CD4-positive, alpha-beta T cell (primary cell): ENCODE measurements at places on chromosomes 16 and 17.

DNA sequence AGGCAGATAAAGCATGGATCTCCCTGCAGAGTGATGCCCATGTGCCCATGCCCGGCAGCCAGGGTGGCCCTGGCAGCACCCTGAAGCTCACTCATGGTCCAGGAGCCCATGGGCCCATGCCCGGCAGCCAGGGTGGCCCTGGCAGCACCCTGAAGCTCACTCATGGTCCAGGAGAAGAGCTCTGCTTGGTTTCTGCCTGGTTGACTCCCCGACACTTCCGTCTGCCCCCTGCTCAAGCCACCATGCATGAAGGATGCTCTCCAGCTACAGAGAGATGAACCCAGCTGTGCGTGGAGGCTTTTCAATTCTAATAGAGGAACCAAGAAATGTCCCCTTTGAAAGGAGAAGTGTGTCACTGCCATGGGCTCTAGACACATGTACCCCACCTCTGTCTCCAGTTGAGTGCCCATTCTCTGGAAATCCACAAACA, 8.7 kb downstream of the CCL17 start:
- DNase-seq = no peak

DNA sequence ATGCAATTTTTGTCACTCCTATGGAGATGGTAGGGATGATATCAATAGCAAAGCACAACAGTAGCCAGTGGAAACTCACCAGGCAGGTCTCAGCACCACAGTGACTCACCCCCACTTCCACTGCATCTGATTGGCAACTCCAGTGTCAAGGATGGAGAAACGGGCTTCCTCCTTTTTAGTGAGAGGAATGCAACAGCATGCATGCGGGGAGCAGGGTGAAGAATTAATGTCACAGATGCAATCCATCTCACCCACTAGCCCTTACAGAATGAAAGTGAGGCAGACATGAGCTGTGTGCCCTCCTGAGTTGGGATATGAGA, 467.0 kb upstream of the C16orf82 start:
- no peak for DNase-seq

GRCh38 chr17:75487351-75488070, 27.8 kb downstream of the CASKIN2 start:
- peak; percentile 44 for DNase-seq

DNA sequence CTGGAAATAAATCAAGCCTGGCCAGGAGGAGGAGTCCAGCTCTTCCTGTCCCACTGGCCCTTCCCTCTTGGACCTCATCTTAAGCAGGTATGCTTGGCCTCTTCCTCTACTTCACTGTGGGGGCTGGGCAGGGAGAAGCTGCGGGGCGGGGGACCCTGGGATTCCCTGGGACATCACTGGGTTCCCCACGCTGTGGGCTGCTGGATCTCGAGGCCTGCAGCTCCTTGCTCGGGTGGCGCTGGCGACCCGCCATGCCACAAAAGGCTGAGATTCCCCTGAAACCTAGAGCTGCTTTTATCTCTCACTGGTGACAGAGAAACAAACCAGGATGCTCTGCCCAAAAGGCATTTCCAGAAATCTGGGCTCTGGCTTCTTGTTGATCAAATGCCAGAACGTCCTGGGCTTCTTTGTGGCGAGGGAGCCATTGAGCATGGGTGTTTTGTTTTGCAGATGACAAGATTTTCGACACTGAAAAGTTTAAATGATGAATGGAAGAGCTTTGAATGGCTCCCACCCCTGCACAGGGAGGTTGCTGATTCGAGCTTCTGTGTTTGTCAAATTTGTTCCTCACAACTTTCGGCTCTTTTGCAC, 8.6 kb upstream of the PGS1 start:
- no peak for DNase-seq

GRCh38 chr16:27366687-27367460, 35.1 kb upstream of the IL21R start:
- DNase-seq = no peak

DNA sequence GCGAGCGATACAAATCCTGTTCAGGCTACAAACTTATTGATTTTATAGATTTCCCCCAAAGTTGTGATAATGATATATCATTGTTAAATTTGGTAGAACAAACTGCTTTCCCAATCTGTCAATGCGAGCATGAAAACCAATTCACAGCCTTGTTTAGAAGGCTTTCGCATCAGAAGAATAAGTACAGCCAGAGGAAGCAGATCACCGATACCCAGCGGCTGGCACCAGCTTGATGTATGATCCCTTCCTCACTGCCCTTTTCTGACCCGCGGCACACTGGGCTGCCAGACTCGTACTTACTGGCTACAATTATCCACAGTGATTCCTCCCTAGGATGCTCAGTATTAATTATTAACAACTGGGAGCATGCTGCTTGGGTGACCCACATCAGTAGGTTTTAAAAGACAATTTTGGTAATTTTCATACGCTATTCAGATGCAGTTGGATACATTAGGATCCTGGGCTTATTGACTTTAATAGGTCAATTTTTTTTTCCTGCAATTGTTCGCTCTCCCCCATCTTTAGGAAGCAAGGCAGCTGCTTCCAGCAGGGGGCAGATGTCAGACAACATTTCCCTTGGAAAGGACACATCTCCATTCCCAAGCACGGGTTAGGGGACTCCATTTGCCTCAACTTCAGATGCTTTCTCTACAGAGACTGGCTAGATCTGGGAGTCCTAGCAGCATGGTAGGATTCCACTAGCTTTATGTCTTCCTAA, 582.7 kb upstream of the PSMD7 start:
- DNase-seq = no peak

- no peak for DNase-seq
Measured at GRCh38 chr17:79681628-79682261, 49.0 kb upstream of the ENPP7 start.

DNA sequence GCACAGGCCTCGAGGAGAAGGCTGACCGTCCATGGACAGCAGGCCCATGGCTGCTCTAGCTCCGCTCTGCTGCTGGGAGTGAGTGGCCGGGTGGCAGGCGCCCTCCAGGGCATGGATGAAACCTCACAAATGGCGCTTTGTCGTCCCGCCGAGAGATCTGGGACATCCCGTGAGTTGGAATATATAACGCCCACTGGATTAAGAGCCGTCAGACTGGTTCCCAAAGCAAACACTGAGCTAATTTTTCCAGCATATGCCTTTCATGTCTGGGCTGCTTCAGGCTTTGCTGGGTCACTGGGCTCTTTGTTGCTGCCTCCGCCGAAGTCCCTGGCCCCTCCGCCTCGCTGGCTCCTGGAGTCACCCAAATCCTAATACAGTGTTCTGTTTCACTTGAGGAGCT, 266.3 kb downstream of the FOXL1 start:
- DNase-seq = no peak

GRCh38 chr16:25419153-25419552, 161.5 kb upstream of the ZKSCAN2 start:
- DNase-seq = no peak

DNA sequence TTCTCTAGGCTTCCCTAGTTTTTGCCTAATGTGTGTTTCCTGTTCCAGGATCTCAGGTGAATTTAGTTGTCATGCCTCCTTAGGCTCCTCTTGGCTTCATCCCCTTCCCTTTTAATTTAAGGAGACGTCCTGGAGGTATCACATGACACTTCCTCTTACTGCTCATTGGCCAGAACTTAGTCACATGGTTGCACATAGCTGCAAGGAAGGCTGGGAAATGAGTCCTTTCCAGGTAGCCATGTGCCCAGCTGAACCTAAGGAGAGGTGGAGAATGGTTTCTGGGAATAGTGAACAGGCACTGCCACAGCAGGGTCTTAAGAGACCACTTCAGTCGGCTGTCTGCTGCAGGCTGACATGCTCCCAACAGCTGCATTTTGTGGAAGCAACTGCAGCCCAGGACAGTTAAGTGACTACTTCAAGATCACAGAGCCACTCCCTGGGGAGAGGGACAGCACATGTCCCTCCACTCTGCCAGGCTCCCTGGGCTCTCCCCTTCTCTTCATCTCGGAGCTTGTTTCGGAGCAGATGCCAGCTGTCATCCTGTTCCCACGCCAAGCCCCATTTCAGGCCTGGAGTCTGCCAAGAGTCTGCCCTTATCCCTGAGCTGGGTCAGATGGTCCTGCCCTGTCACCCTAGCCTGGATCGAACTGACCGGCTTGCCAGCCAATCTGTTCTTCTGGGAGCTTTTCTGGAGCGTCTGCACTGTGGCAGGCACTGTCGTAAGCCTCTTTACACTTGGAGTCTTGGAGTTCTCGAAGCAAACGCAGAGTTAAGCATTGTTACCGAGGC, 81.4 kb upstream of the FOXF1 start:
- DNase-seq = no peak

- DNase-seq = no peak
Measured at GRCh38 chr16:49839017-49839825, 16.7 kb downstream of the ZNF423 start.

- no peak for DNase-seq
Measured at GRCh38 chr16:89150981-89151380, 20.6 kb upstream of the CDH15 start.

- DNase-seq = peak; percentile 79
Measured at GRCh38 chr16:53545433-53545832, 42.4 kb upstream of the AKTIP start.

DNA sequence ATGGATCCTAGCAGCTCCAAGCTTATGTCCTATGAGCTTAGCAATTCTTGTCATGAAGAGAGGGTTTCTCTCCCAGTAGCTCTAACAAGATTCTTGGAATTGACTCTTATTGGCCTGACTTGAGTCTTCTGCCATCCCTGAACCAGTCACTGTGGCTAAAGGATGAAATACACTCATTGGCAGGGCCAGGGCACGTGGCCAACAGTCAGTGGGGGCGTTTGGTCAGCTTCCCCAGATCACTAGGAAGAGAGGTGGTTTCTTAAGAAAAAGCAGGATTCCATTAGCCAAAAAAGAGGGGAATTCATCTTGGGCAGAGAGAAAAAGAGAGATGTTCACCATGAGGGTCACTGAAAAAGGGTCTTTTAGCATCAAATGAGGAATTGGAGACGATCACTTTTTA, 363.2 kb downstream of the SNX29 start:
- DNase-seq = no peak

GRCh38 chr16:19434584-19434983, 16.9 kb downstream of the TMC5 start:
- DNase-seq = no peak

GRCh38 chr16:56894331-56894917, 29.4 kb downstream of the SLC12A3 start:
- DNase-seq = no peak

- DNase-seq = no peak
Measured at GRCh38 chr16:72475688-72476087, 303.7 kb upstream of the PMFBP1 start.

DNA sequence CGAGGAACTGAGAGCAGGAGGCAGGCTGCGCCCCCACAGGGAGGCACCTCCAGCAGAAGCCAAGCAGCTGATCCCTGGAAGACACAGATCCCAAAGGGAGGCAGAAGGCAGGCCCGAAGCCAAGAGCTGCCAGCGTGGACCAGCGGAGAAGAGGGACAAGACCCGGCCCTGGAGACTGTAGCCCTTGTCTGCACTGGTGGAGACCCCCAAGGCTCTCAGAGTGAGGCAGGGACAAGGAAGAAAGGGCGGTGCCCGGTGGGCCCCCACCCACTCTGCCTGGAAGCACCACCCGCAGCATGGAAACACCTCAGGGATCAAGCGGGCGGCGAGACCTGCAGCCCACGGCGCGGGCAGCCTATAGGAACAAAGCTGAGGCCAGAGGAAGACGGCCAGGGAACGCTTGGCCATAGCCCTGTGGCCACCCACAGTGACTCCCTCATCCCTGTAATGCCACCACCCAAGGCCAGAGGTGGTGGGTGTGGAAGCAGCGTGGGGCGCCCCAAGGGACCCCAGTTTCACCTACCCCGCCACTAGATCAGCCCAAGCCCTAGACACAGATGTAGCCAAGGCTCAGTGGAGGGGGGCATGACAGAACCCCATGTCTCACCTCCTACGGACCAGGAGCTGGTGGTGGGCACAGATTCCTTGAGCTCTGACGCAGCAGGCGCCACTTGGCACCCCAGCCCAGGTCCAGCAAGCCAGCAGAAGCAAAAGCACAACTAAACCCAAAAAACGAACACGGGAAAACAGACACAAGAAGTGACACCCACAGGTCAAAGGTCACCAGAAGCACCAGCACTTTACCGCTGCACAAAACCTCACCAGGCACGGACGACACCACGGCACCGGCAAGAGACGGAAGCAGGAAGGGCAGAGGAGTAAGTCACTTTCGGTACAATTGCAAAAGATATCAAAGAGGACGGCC, 2.9 kb upstream of the SIRT7 start:
- no peak for DNase-seq
